Glomerular endothelial cell (primary cell): ENCODE measurements at places on chromosomes 7 and 10.

DNA sequence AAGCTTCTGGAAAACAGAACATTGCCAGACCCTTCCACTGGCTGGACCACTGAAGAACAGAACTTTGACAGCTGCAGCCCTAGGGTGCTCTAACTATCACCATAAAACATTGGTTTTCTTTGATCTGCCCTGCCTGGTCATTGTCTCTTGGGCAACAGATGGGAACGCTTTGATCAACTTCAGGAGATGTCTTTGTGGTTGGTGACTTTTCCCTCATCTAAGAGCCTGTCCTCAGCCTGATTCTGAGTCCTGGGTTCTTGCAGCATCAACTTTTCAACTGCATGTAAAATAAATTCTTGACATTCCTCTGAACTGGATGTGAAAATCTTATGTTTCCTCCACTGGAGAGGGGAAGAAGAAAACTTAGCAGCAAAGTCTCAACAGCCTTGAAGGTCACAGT, 53.1 kb upstream of the ZNRF2 start:
- no peak for DNase-seq

- no peak for DNase-seq
Measured at GRCh38 chr10:110392868-110393740, 88.4 kb upstream of the SMNDC1 start.

DNA sequence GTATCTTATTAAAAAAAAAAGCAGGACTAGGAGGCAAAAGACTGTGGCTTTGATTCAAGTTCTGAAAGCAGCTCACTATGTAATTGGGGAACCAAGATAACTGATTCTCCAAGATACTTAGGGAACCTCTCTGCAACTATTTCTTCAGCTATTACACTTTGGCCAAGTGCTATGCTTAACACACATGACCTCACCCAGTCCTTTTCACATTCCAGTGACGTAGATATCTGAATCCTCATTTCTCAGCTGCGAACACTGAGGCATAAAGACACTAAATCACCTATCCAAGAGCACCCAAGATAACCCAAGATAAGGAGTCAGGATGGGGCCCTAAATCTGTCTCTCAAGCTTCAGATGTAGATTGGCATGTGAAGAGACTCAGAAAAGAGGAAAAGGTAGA, 133.6 kb downstream of the GLI3 start:
- no peak for DNase-seq

- DNase-seq, result no peak
Measured at GRCh38 chr10:74859546-74859945, 33.1 kb downstream of the KAT6B start.

GRCh38 chr7:48110868-48111267, 21.8 kb downstream of the UPP1 start:
- DNase-seq, result no peak

DNA sequence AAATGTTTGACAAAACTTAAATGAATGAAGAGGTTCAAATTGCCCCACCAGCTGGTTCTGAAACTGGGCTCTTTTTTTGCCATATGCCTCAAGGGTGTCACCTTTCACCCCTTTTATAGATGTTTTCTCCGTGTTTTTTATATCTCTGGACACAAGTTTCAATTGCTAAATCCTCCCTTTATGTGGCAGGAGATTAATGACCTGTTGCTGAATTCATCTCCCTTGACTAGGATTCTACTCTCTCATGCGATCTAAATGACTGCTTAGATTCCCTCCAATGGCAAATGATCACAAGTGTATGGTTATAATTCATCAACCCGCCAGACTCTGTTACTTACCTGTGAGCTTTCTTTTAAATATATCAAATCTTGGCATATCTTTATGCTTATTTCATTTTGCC, 677.0 kb upstream of the POT1 start:
- DNase-seq, result no peak

DNA sequence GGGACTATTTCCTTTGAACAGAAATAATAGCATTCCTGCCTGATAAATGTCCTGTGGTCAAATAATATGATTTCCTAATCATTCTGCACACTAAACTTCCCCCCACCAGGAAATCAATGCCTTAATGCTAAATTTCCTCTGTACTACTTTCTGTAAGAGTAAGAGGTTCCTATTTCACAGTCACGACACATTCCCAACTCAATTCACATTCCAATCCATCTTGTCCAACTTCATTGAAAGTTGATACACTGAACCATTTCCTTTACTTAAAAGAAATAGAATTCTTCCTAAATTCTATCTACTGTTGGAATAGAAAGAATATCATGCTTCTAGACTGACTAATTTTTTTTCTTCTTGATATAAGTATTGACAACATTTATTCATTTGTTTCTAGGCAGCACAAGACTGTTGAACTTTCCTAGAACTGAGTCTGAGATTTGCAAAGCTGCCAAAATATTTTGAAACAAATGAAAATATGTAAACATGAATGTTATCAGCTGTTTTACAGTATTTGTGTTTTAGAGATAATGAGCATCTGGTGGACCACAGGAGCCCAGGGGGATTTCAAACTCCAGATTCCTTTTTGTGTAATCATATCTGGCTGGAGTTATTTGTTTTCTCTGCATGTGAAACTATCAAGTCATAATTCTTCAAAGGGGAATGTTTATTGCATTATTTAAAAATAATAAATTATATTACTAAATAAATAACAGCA, 121.5 kb downstream of the TPST1 start:
- no peak for DNase-seq

GRCh38 chr10:54681136-54681535, 119.9 kb downstream of the PCDH15 start:
- no peak for DNase-seq

- DNase-seq, result no peak
Measured at GRCh38 chr10:83287374-83287773, 851.9 kb upstream of the GHITM start.

- DNase-seq, result no peak
Measured at GRCh38 chr7:49483142-49483541, 290.3 kb upstream of the VWC2 start.

- DNase-seq, result no peak
Measured at GRCh38 chr10:129320340-129320739, 146.7 kb upstream of the MGMT start.

DNA sequence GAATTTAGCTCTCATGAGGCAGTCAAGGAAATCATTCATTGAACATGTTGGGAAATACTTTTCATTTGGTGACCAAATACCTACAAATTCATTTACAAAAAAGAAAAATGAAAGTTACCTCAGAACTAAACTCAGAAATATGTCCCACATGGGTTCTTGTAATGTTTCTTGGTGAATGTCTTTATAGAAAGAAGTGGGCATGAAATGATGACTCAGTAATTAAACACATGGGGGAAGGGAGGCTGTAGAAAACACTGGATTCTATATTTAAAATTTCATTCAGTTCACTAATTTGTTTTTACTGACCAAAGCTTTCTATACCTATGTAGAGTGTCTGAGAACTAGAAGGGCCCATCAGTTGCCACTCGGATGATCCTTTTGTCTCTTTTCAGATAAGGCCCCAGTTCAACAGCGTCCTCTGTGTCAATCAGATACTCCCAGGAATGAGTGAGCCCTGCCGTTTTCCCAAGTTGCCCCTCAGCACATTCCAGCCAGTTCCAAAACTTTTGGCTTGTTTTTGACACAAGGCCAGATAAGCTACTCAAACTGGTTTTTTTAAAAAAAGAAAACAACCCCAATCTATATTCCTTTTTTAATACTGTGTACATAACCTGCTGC, 49.3 kb upstream of the AGBL3 start:
- DNase-seq, result no peak

DNA sequence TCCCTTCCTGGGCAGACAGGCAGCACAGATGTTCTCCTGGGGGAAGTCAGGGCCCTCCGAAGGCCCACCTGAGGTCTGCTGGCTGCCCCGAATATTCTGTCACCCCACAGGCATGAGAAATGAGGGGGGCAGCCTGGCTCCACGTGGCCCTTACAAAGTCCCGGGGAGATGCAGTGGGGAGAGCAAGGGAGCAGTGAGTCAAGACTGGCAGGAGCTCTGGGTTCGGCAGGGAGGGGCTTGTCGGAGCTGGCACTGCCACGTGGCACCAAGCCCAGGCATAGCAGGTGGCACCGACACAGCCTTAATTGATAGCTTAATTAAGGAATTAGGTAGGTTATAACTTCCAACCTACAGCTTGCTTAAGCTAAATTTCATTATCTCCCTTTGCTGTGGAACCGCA, 163.9 kb downstream of the USP6NL start:
- DNase-seq, result no peak

- DNase-seq, result peak; percentile 55
Measured at GRCh38 chr7:30671793-30672465, 10.3 kb downstream of the CRHR2 start.

DNA sequence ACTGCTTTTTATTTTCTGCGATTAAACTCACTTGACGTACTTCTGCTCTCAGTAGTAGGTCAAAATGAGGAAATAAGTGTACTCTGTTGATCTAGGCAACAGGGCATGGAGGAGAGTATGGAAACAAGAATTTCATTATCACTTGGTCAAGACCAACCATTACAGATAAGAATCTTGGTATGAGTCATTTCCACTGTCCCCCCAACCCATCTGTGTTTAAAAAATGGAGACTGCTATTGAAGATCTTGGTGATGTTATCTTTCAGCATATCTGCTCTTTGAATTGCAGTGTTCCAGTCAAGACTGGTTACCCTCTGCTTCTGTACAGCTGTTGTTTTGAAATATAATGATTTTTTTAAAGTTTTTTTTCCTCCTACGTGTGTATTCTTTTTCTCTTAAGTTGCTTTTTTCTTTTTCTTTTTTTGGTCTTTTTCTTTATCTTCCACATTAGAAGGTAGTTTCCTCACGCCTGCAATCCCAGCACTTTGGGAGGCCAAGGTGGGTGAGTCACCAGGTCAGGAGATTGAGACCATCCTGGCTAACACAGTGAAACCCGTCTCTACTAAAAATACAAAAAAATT, 11.7 kb downstream of the STAM start:
- no peak for DNase-seq

DNA sequence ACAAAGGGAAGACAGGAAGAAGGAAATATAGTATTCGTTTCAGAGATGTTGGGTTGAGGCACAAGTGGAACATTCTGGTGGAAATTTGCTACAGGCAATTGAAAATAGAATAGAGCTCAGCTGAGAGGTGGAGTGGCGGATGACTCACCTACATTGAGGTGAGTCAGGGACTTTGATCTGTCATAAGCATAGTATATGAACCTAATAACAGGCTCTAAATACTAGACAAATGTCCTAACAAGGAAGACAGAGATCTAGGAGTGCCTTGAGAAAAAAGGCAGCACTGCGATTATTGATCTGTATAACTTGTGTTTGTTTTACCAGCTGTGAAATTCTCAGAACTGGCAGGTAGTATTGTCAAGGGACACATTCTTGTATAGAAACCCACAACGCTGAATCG, 907 bp upstream of the IFRD1 start:
- DNase-seq, result no peak

- no peak for DNase-seq
Measured at GRCh38 chr10:132608511-132609195, 71.1 kb downstream of the INPP5A start.

- no peak for DNase-seq
Measured at GRCh38 chr7:118111347-118111746, 72.6 kb upstream of the LSM8 start.

DNA sequence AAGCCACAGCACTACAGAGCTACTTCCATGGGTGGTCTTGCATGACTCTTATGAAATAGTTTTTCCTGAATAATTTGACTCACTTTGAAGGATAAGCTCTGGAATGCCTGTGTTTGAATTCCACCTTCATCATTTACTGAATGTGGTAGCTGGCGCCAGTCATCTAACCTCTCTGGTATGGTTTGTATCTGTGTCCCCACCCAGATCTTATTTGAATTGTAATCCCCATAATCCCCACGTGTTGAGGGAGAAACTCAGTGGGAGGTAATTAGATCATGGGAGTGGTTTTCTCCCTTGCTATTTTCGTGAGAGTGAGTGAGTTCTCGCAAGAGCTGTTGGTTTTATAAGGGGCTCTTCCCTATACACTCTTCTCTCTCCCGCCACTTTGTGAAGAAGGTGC, 11.2 kb upstream of the SLC13A1 start:
- no peak for DNase-seq

DNA sequence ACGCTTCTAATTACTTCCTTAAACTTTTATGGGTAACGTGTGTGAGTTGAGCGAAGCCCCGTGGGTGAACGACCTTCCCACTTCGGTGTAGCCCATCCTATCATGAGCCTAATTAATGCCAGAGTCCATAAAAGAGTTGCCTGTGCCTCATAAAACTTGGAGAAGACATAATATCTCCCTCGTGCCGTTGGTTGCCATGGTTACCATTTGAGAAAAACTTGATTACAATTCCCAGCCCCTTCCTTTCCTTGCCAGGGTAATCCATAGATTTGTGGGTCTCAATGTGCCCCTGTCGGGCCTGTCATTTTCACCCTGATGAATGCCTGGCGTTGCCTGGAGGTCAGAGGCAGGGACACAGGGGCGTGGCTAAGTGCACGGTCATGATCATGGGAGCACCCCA, 127.1 kb downstream of the GLRX3 start:
- DNase-seq, result no peak

- DNase-seq, result no peak
Measured at GRCh38 chr10:36534471-36535002, 590.9 kb upstream of the ANKRD30A start.

- DNase-seq, result no peak
Measured at GRCh38 chr10:78455236-78455635, 421.6 kb downstream of the RPS24 start.

DNA sequence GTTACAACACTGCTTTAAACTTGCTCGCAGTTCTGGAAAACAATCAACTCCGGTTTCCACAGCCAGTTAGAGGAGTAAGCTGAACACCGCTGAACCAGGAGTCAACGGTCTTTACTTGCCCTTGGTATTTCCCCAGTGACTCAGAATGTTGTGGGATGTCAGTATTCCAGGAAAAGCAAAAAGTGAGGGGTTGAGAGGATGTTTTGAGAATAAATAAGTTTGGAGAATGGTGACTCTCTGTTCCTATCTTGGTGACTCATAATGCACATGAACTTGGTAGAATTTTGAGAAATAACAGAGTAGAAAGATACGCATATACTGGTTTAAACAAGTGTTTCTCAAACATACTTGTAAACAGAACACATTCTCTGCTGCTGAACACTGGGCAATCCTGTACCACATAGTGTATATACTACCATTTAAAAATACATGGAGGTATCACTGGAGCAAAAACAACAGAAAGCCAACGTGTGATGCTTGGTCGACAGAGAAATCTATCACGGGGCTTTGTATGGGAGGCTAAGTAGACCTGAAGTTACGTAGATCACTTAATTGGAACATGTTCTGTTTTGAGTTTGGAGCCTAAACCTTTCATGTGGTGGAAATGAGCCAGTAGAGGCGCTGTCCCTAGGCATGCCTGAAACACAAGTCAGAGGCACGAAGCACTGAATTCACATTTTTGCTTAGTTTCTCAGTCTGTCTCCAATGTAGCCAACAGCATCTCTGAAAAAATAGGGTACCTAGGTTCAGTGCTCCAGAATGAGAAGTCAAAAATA, 534.3 kb downstream of the PARD3 start:
- peak; percentile 75 for DNase-seq

GRCh38 chr7:4747746-4748145, 27.7 kb upstream of the AP5Z1 start:
- no peak for DNase-seq

GRCh38 chr10:99912041-99912440, 97.7 kb downstream of the DNMBP start:
- DNase-seq, result no peak
